ENCODE measurements at places on chromosomes 6 and 20. TPM values are rescaled to one million over a fixed set of nuclear protein-coding genes. Genes with fewer than 3 reads are reported as not detected.

The CPNE5 gene
- total RNA-seq: 0.26 TPM

The TFAP2C gene
- not detected for total RNA-seq

GRCh38 chr6:38310061-38310460, 329.7 kb downstream of the BTBD9 start:
- no peak for DNase-seq

GRCh38 chr20:14445310-14445709, 107.9 kb upstream of the FLRT3 start:
- peak; percentile 48 for DNase-seq

DNA sequence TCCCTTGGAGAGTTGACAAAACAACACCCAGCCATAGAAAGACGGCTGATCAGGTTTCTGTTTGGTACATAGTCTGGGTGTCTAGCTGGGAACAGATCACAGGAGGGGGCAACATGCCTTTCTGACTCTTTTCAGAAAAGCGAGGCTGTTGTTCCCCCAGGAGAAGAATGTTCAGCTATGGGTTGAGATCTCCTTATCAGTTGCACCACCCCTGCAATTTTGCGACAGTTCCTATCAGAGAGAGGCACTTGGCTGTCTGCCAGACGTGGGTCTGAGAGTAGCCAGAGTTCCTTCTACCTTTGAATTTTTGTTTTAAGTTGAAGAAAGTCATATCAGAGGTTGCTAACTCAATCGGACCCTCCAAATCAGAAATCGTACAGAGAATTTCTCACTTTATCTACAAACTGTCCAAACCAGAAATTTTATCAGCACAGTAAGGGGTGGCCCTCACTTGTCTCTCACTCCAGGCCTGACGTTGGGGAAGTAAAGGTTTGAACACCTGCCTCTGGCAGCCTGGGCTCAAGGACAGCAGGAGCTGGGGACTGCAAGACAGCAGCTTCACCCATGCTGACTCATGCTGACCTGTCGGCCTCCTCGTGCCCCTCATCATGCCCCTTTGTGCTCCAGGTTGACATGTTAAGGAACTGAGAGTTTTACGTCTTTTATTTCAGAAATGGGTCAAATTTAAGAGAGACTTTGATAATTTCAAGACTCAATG, 42.3 kb downstream of the TMC2 start:
- DNase-seq: no peak

GRCh38 chr6:155958550-155958949, 502.9 kb upstream of the NOX3 start:
- DNase-seq: no peak

Measured in fibroblast of lung (primary cell).